ENCODE measurements at places on chromosomes 12 and 14.

GRCh38 chr12:57865084-57865751, 18.7 kb upstream of the CTDSP2 start:
- H3K27me3 ChIP-seq: peaks cover 18% of the 10 kb centered on the region
- peak overlapping the region; percentile 64 for H3K4me3 ChIP-seq
- H3K27ac ChIP-seq: peak overlapping the region; percentile 18
- H3K4me1 ChIP-seq: peaks cover 6% of the 10 kb centered on the region
- peak; percentile 72 for DNase-seq

GRCh38 chr14:95432144-95433093, 84.0 kb downstream of the SYNE3 start:
- peaks cover under 1% of the 10 kb centered on the region for H3K4me1 ChIP-seq
- H3K36me3 ChIP-seq: peaks cover 32% of the 10 kb centered on the region
- no peaks in the 10 kb centered on the region for H3K27me3 ChIP-seq
- DNase-seq: no peak

GRCh38 chr14:101402936-101403660, 158.2 kb upstream of the DIO3 start:
- H3K4me1 ChIP-seq: peaks cover 8% of the 10 kb centered on the region
- no peak overlapping the region for H3K4me3 ChIP-seq
- no peak overlapping the region for H3K27ac ChIP-seq
- H3K27me3 ChIP-seq: peaks cover 48% of the 10 kb centered on the region

DNA sequence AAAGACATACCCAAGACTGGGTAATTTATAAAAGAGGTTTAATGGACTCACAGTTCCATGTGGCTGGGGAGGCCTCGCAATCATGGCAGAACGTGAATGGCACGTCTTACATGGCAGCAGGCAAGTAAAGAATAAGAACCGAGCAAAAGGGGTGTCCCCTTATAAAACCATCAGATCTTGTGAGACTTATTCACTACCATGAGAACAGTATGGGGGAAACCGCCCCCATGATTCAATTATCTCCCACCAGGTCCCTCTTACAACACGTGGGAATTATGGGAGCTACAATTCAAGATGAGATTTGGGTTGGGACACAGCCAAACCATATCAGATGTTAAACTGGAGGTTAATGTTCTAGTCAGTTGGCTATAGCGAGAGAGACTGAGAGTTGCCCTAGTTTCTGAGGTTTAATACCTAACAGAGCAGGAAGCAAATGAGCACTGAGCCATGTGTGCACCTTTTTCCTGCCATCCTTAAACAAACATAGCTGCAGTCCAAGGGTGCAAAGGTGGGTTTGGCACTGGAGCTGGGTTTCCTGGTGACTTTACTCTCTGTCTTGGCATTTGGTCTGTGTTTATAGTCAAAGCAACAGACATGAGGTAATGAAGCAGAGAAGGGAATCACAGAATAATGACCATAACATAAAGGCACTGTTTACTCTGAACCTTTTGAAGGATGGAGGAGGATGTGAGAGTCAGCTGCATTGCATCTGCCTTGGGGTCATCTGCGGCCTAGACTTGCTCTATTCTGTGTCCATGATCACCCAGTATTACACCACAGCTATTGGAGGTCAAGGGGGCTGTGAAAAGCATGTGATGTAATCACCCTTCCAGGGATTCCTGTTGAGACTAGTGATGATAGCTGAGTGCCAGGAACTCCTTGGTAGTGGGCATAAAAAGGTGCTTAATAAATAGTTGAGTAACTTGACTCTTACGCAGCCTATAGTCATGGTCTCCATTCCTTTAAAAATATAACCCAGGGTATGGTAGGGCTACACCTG, 83.6 kb upstream of the USP44 start:
- no peak overlapping the region for H3K4me3 ChIP-seq
- H3K27me3 ChIP-seq: no peaks in the 10 kb centered on the region
- no peaks in the 10 kb centered on the region for H3K36me3 ChIP-seq

- H3K27me3 ChIP-seq: peaks cover 51% of the 10 kb centered on the region
- no peak for DNase-seq
- H3K4me3 ChIP-seq: no peak overlapping the region
Observed at GRCh38 chr14:76326918-76327689, 48.8 kb upstream of the ESRRB start.

GRCh38 chr14:68665131-68665530, 127.7 kb downstream of the ZFP36L1 start:
- no peaks in the 10 kb centered on the region for H3K27me3 ChIP-seq
- no peak overlapping the region for H3K4me3 ChIP-seq
- DNase-seq: no peak
- H3K4me1 ChIP-seq: peaks cover 32% of the 10 kb centered on the region

GRCh38 chr14:60637479-60638315, 11.6 kb downstream of the SIX1 start:
- H3K4me3 ChIP-seq: peak overlapping the region; percentile 3
- H3K4me1 ChIP-seq: peaks cover 16% of the 10 kb centered on the region
- no peak for DNase-seq
- H3K27me3 ChIP-seq: peaks cover 82% of the 10 kb centered on the region
- no peak overlapping the region for H3K27ac ChIP-seq

GRCh38 chr12:132436791-132437251, 53.1 kb upstream of the FBRSL1 start:
- H3K36me3 ChIP-seq: no peaks in the 10 kb centered on the region
- H3K4me3 ChIP-seq: no peak overlapping the region
- H3K4me1 ChIP-seq: peaks cover 35% of the 10 kb centered on the region
- H3K27me3 ChIP-seq: no peaks in the 10 kb centered on the region
- DNase-seq: no peak

DNA sequence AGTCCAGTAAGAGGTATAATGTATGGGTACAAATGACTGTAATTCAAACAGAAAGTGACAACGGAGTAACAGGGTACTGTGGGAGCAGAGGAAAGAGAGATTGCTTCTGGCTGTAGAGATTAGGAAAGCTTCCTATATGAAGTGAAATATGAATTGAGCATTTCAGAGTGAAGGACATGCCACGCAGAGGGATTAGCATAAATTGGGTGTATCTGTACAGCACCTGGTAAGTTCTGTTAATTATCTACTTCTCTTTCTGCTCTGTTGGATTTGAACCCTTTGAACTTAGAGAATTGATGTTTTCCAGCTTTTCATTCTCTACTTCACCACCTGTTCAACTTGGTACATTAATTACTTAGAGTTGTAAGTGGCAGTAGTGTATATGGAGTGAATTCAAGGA, 8.8 kb downstream of the STK38L start:
- H3K4me1 ChIP-seq: peaks cover 26% of the 10 kb centered on the region
- H3K36me3 ChIP-seq: peaks cover 40% of the 10 kb centered on the region
- H3K27ac ChIP-seq: no peak overlapping the region
- H3K27me3 ChIP-seq: no peaks in the 10 kb centered on the region

GRCh38 chr12:56230432-56231183, 757 bp downstream of the SLC39A5 start:
- no peak for DNase-seq
- H3K27me3 ChIP-seq: no peaks in the 10 kb centered on the region
- no peak overlapping the region for H3K4me3 ChIP-seq
- H3K4me1 ChIP-seq: peaks cover 1% of the 10 kb centered on the region

DNA sequence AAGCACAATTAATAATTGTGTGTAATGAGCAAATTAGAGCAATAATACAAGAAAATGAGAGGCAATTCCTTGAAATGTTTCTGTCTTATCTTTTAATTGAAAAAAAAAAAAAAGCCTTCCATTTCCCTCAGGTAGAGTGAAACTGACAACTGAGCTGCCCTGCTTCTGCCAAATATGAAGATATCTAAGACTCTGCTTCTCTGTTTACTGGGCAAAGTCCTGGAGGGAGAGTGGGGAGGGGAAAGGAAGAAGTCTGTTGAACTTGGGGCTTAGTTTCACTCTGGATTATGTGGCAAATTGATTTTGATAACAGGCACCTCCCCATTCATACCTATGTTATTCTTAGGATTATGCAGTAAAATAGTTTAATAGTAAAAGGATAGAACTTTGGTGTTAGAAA, 364.9 kb downstream of the NRXN3 start:
- no peaks in the 10 kb centered on the region for H3K4me1 ChIP-seq
- H3K27ac ChIP-seq: no peak overlapping the region
- H3K36me3 ChIP-seq: no peaks in the 10 kb centered on the region
- H3K4me3 ChIP-seq: no peak overlapping the region
- no peak for DNase-seq

- no peak for DNase-seq
- peaks cover 73% of the 10 kb centered on the region for H3K4me1 ChIP-seq
- H3K27ac ChIP-seq: peak overlapping the region; percentile 73
- H3K4me3 ChIP-seq: no peak overlapping the region
- no peaks in the 10 kb centered on the region for H3K27me3 ChIP-seq
- peaks cover 71% of the 10 kb centered on the region for H3K36me3 ChIP-seq
Observed at GRCh38 chr12:57105011-57105753, 6.0 kb downstream of the STAT6 start.

DNA sequence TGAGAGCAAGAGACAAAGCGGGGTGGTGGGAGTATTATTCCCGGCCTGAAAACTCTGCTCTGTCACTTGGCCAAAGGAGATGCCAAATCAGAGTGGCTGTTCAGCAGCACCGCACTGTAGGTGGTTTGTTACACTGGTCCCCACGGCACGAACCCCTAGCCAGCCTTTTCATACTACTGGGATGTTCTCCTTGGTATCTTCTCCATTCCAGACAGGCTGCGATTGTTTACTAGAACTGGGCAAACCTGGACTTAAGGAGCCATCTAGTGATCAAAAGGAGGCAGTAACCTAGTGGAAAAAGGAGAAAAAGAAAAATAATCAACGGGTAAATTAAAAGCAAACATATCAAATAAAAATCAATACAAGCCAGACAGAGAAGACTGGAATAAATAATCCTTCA, 58.9 kb upstream of the TMTC2 start:
- no peaks in the 10 kb centered on the region for H3K4me1 ChIP-seq
- H3K4me3 ChIP-seq: no peak overlapping the region
- DNase-seq: no peak
- H3K27me3 ChIP-seq: no peaks in the 10 kb centered on the region
